ENCODE measurements at places on chromosomes 2 and 18.

DNA sequence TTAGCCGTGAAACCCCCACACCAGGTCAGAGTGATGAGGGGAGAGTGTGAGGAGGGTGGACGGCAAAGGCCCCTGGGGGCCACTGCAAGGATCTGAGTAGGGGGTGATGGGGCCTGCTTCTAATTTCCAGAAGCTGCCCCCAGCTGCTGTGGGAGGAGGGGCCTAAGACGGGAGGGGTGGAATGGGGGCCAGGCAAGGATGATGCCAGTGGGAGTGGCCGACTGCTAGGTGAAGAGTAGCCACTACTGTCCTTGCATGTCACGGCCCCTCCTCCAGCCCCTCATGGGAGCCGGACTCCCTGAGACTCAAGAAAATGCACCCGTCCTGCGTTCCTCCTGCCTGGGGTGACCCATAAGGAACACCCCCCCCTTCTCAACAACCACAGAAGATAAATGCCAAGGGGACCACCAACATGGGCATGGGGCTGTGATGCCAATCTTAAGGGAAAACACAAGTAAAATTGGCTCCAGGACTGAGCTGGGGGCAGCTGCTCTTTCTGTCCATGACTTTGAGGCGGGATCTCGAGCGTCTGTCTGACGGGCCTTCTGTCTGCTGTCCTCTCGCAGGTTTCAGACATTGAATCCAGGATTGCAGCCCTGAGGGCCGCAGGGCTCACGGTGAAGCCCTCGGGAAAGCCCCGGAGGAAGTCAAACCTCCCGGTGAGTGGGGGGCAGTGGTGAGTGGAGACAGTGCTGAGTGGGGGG is 24.2 kb upstream of the PRLH start:
- DNase-seq: no peak

DNA sequence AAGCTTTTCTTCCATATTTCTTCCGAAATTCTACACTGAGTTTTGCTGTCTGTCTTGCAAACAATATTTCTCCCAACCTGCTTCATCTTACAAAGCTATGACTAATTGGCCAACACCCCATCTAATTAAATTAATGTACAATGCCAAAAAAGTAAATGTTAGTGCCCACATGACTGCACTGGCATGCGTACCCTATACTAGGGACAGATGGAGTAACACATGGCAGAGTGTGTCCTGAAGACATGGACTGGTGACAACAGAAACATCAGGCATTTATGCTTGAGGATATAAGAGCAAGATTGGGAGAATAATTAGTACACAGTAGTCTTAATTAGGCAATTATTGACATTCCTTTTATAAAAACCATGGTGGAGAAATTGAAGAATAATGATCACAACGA is 66.8 kb downstream of the MREG start:
- DNase-seq: no peak

DNA sequence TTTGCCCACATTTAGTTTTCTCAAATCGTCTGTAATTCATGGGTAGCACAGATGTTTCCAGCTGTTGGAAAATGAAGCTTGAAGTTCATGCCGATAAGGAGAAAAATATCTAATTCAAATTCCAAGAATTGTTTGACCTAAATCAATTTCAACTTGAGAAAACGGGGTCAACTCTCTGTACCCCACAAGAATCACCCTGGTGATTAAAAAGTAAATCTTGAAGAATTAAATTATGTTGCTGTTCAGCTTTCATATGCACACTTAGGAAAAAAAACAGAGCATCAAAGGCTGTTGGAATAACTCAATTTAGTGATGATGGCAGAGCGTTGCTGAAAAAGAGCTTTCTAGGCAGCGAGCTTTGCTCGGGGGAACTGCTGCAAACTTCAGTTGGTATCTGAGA is 43.0 kb downstream of the SLC4A3 start:
- DNase-seq: no peak

- DNase-seq: no peak
These were observed 16.2 kb downstream of the AFF3 start for GRCh38 chr2:100126201-100126600.

- no peak for DNase-seq
These were observed 132.2 kb upstream of the ITGB6 start for GRCh38 chr2:160332318-160332717.

DNA sequence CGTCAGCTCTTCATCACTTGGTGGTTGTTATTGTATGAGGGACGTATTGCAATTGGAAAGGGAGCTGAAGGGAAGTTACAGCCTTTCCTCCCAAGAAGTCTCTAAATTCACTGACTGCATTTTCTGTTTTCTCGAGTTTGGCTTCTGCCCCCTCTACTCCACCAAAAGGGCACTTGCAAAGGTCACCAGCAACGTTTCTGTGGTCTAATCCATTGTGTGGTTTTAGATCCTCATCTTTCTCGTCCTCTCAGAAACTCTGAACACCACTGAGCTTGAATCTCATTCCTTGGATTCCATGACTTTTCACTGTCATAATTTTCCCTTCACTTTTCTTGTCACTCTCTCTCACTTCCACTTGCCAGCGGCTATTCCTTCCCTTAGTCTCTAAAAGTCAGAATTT is 308.0 kb downstream of the AFF3 start:
- DNase-seq: no peak

DNA sequence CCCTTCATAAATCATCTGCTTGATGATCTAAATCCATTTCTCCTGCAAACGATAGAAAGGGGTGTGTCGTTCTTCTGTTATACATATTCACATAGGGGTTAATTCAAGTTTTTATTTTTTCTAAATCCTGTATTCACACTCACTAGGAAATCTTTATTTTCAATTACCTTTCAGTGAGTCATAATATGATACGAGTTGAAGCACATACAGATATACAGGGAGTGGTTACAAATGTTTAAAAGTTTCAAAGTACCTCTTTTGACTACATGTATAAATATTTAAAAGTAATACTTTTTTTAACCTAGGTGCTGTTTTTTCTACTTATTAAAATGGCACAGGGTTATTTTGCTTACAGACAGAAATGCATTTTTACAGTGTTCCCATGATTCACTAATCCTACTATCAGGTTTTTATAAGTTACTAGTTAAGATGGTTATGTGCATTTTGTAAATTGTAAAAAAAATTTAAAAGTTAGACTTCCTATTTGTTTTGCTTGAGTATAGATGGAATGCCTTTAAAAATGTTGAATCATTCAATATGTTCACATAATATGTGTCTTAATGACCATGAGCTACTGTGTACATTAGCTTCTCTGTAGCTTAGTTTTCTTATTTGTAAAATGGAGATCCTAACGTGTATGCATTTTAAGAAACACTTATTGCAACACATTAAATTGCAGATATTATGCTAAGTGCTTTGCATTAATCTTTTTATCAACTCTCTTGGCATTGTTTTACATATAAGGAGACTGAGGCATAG is 1378.1 kb downstream of the DSC3 start:
- DNase-seq: no peak

DNA sequence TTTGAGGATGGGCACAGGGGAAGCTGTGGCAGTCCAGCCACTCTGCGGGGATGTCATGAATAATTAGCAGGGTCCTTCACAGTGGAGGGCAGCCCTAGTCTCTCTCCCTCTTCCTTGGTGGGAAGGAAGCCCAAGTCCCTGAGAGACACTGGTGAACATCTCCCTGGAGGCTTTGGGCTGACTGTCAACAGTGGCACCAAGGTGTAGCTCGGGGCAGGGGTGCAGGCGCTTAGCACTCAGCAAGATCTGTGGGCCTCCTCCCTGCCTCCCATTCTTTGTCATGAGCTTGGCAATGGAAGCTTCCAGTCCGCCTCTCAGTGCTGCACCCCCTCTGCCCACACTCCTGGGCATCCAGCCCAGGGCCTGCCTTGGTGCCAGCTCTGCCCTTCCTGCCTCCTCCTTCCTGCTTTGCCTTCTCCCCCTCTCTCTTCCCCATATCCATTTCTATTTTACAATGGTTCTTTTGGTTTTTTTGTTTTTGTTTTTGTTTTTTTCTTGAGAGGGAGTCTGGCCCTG is 59.4 kb downstream of the STEAP3 start:
- DNase-seq: peak; percentile 45

GRCh38 chr2:20229322-20230113 is 4.6 kb upstream of the SDC1 start:
- DNase-seq: peak; percentile 39

DNA sequence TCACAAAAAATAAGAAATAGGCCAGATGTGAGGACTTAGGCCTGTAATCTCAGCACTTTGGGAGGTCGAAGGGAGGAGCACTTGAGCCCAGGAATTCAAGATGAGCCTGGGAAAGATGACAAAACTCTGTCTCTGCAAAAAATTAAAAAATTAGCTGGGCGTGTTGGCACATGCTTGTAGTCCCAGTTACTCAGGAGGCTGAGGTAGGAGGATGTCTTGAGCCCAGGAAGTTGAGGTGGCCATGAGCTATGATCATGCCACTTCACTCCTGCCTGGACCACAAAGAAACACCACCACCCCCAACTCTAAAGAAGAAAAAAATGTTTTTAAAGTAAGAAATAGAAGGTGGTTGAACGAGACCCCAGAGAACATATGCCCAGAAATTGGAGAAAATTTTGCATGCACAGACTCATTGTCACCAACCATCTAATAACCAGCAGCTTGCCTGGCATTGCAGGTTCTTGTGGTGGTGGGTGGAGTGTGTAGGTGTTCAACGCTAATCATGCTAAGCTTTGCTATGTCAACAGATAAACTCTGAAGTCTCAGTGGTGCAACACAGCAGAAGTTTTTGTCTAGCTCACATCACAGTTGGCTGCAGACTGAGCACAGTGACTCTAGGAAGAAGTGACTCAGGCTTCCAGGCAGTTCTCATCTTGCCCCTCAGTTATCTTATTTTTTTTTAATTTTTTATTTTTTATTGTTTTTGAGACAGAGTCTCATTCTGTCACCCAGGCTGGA is 18.6 kb downstream of the ARL4C start:
- DNase-seq: no peak

DNA sequence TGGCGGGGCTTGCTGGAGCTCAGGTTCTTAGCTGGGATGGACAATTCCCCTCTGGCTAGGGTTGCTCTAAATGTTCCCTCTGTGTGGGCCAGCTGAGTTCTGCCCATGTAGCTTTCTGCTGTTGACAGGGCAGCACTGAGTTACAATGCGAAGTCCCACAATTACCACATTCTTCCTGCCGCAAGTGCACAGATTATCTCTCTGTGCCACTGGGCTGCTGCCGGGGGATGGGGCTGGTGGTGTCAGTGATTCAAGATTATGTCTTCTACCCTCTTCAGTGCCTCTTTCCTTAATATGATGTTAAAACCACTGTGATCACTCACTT is 708.1 kb downstream of the SLC4A3 start:
- no peak for DNase-seq

GRCh38 chr2:181312515-181312927 is 144.7 kb upstream of the ITGA4 start:
- DNase-seq: no peak

- no peak for DNase-seq
These were observed 120.5 kb downstream of the HIBCH start for GRCh38 chr2:190199109-190199508.

DNA sequence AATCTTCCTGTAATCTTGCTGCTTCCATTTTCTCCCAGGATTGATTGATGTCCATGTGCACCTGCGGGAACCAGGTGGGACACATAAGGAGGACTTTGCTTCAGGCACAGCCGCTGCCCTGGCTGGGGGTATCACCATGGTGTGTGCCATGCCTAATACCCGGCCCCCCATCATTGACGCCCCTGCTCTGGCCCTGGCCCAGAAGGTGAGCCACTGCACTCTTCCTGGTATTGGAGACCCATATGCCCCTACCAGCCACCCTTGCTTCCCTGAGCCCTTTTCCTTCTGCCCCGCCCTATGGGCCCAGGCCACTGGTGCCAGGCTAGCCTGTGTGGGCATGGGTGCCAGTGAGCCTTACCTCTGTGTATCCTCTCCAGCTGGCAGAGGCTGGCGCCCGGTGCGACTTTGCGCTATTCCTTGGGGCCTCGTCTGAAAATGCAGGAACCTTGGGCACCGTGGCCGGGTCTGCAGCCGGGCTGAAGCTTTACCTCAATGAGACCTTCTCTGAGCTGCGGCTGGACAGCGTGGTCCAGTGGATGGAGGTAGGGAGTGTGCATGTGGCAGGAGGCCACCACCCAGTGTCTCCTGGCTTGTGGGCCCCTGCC is 20.3 kb downstream of the CAD start:
- DNase-seq: no peak

GRCh38 chr2:230868161-230868946 is 3.6 kb downstream of the ITM2C start:
- DNase-seq: no peak

GRCh38 chr2:25339211-25339674 is 2.5 kb downstream of the DNMT3A start:
- peak; percentile 38 for DNase-seq

DNA sequence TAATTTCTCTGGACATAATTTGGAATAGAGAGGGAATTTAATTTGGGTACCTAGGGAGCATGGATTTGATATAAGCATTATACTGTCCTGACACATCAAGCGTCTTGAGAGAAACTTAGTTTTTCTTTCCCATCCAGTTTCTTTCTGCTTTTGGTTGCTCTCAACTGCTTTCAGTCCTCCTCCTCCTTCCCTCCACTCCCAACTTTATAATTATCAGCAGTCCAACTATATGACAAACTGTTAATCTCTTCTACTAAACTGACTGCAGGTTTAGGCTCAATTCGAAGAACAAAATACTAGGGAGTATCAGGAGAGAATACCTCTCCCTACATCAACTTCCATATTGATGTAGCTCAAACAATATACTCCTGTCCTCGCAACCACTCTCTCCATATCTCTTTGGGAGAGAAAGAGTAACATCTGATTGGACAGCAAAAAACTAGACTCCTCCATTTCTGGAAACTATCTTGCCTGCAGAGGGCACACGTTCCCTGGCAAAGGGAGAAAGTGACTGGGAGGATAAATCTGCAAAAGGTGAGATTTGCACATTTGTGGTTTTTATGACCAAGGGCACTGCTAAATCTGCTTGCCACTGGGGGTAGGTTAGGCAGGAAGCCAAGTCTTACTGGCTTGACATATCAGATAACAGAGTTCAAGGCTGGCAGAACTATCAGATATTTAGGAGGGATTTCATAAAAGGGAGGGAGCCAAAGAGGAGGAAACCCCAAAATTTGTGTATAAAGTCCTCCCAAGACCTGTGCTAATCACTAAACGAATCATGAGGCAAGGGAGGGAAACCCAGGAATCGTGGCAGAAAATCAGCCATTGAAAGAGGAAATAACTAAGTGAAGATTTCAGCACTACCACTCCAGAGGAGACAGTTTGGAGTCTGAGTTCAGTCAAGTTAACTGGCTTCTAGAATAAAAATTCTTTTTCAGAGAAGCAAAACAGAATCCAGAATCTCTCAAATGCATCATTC is 40.0 kb downstream of the ICA1L start:
- DNase-seq: peak; percentile 41

DNA sequence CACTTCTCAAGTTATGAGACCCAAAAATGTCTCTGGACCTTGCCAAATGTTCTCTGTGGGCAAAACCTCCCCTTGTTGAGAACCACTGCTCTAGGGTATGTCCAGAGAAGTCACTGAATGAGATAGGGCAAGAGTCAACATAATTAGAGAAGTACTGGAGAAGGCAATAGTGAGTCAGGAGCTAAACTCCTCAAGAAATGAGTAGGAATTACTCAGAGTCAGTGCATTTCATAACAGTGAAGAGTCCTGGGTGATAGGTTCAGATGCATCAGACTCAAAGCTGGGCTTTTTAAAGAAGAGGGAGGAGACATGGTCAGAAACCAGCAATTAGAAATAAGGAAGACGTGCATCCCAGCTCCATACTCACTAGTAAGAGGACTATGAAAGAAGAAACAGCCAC is 38.6 kb upstream of the IHH start:
- no peak for DNase-seq

All from femur (tissue), 1 donor.